KBM-7 (cell line): ENCODE measurements at places on chromosomes 12 and 14.

- no peak for DNase-seq
Measured at GRCh38 chr12:46377678-46378077, 5.1 kb upstream of the SLC38A2 start.

DNA sequence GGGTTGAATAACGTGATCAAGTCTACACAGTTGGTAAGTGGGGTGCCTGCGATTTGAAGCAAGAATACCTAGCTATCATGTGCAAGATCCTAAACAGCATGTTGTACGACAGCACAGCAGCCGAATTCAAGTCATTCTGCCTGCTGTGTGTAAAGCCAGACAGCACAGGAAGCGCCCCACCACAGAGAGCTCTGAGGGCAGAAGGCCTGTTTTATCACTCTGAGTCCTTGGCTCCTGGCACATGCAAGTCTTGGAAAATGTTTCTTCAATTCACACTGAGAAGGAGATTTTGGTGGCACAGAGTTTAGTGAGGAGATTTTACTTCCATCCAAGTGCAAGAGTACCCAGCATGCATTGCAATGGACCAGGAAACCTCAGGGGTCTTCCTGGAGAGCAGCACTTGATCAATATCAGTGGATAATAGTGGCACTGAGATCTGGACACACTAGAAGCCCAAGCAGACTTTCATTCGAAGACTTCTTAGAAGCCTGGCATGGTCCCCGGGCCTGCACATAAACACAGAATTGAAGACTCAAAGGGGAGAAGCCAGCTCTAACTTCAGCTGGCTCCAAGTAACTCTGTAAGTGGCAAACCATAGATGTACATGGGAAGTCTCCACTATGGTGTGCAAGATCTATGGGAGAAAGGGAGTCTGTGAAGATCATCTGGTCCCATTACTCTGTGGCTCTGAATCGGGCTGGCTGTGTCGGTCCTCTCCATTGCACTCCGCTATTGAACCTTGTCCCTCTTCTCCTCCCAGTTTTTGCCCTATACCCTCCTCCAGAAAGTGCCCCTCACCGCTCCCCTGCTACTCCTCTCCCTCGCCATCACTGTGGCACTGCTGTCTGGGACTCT is 1.5 kb upstream of the KRT1 start:
- DNase-seq, result no peak

- no peak for DNase-seq
Measured at GRCh38 chr12:138898-139534, 72.4 kb downstream of the IQSEC3 start.

DNA sequence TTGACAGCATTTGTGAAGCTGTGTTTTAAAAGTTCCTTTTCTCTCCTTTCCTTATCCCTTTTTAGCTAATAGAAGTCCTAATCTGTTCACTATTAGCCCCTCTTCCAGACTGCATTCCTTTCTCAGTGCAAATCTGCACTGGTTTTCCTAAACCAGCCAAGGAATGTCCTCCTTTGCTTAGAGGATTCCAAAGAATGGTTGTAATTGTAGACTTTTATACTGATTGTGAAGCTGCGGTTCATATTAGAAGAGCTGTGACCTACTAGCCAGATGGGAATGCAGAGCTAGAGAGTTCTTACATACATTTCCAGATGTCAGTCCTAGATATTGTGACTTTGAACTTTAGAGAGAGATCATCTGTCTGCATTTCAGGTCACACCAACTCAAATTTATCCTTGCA is 79.8 kb downstream of the MYRFL start:
- DNase-seq, result no peak

DNA sequence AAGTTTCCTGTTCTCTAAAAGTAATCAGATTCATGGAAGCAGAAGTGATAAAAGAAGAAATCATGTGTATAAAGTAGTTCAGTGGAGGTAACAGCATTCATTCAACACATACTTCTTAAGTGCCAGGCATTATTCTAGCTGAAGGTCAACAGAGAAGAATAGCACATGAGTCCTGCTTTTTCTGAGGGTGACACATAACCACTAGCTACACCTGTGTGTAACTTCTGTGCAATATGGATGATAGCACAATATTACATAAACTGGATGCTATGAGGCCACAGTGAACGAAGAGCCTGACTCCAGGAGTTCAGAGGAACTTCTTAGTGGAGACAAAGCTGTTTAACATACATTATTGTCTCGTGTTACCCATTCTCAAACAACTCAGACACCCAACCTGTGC is 114.3 kb upstream of the PCED1B start:
- DNase-seq, result no peak

DNA sequence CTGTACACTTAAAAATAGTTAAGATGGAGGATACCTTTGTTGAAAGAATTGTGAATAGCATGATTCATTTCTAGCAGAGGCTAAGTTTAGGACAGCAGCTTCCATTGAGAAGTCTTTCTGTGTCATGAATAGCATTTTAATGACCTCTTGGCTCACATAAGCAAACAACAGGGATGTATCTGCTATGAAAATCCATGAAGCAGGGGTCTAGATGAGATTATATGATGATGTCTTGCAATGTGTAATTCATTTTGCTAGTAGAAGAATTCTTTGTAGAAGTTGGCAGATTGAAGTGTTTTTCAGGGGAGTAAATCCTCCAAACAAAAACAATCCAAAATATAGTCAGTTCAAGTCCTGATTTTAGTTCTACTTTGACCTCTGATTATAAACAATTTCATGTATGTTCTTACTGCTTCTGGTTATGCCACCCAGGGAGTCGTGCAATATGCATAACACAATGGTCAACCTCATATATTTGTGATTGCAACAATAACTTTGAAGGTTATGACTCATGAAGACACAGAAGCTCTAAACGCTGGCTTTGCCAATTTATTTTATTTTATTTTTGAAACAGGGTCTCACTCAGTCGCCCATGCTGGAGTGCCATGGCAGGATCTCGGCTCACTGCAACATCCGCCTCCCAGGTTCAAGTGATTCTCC is 6.9 kb upstream of the RD3L start:
- no peak for DNase-seq

- no peak for DNase-seq
Measured at GRCh38 chr12:4251216-4251891, 22.2 kb upstream of the CCND2 start.

GRCh38 chr14:32341947-32342846 is 13.1 kb downstream of the AKAP6 start:
- DNase-seq, result no peak

DNA sequence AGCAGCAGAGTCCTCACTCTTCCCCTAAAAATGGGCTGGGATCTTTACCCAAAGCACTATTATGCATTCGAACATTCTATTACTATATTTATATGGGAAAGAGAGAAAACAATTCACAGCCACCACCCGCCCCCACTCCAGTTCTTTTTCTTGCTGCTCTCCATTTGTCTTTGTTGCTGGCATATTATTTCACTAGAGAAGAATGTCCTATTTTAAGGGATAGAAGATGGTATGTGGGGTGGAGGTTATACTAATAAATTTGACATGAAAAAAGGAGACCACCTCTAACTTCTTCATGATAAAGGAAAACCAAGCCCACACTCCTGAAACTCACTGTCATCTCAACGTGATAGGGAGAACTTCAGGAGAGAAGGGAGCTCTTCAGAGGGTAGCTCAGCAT is 28.5 kb upstream of the NTF3 start:
- no peak for DNase-seq

DNA sequence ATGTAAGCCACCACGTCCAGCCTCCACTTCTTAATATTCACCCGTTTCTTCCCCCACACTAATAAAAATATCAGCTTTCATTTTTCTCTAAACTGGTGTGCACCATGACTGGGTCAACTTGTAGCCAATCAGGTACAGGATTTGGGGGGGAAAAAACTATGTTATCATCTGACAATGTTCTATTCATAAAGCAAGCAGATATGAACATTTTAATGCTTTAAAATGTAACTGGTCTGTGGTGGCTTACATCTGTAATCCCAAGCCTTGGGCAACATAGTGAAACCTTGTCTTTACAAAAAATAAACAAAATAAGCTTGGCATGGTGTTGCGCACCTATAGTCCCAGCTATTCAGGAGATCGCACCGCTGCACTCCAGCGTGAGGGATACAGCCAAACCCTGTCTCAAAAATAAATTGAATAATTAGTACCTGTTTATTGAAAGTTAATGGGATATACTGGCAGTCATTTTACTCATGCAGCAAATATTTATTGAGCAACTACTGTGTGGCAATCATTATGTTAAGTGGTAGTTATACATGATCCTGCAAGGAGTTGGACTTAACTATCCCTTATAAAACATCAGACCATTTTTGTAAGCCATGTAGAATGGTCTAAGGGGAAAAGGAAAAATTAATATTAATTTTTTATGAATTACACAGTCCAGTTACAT is 15.3 kb upstream of the ITPR2 start:
- no peak for DNase-seq

DNA sequence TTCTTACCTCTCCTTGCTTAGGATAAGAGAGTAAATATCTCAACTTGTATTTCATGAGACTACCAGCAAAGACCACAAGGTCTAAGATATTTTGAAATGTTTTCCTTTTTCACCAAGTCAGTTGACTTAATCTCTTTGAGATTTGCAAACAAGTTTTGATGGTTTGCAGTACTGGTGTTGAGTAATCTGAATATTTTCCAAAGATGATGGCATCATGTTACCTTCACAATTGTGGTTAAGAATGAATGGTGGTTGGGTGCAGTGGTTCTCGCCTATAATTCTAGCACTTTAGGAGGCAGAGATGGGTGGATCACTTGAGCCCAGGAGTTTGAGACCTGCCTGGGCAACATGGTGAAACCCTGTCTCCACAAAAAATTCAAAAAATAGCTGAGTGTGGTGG is 225.7 kb downstream of the TMTC2 start:
- no peak for DNase-seq

- no peak for DNase-seq
Measured at GRCh38 chr12:23757541-23757962, 191.9 kb downstream of the SOX5 start.

GRCh38 chr14:52332269-52332668 is 18.2 kb downstream of the PTGER2 start:
- no peak for DNase-seq

- no peak for DNase-seq
Measured at GRCh38 chr14:76829650-76830421, 3.6 kb downstream of the LRRC74A start.

- no peak for DNase-seq
Measured at GRCh38 chr14:102554821-102555819, 37.3 kb upstream of the RCOR1 start.

DNA sequence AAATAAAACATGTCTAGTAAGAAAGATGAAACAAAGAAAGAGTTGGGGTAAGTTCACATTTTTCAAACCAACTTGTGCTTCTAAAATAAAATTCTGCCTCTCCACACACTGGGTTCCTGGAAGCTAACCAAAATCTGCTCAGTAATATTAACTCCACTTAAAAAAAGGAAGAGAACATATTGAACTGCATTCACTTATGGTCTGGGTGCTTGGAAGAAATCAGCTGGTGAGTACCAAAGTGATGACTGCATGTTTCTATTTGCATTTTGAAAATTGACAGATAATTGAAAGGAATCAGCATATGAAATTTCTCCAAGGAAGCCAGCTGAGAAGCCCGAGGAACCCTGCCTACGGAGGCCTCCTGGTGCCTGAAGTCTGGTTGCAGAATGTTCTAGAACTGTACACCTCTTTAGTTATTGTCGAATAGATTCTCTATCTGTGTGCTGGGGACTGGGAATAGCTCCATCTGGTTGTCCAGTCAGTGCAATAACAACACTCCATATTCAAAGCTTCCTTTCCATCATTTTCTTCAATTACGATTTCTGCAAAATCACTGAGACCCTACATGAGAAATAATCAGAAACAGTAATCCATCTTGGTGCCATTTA is 836.1 kb downstream of the VRK1 start:
- no peak for DNase-seq

GRCh38 chr12:28265435-28266042 is 75.3 kb downstream of the CCDC91 start:
- no peak for DNase-seq

DNA sequence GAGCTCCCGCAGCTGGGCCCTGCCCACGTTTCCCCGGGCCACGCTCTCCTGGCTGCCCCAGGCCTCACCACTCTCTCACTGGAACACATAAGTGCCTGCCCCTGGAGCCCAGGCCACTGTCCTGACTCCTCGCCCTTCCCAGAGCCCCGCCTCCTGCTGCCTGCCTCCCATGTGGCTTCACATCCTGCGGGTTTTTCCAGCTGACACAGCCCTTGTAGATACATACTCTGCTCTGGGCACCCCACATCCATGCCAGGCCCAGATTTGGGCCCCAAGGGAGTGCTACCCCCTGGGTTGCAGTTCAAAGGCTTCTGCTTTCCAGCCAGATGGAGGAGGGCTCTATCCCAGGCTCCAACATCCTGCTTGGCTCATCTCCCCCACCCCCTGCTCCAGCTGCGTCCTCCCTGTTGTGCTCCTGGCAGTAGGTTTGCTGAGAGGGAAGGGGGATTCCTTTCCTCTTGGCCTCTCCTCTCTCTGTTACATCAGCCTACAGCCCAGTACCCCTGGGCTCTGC is 60.1 kb downstream of the TSPAN9 start:
- DNase-seq, result no peak

- no peak for DNase-seq
Measured at GRCh38 chr14:51224551-51224950, 15.5 kb upstream of the TMX1 start.

DNA sequence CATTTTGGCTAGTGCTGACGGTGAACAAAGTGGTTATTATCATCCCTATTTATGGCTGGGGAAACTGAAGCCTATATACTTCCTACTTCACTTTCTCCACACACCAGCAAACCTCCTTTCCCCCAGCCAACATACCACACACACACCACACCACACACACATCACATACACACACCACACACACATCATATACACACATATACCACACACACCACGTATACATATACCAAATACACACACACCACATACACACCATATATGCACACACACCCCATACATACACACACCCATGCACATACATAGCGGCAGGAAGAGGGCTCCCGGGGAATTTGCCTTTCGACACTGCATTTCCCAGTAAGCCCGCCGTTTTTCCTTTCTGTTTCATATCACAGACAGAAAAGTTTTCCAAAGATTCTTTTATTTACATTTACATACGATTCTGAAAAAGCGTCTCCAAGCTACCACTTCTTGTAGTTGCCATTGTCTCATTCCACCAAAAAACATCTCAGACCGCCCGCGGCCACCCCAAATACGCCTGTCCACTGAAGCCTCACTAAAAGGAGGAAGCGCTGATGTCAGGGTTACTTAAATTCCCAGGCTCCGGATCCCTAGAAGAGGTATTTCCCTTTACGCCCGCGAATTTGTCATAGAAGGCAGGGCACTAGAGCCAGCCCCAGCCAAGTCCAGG is 823 bp upstream of the RAB5B start:
- DNase-seq, result no peak
